ENCODE measurements at places on chromosomes 7 and 10. TPM values are rescaled to one million over a fixed set of nuclear protein-coding genes. Genes with fewer than 3 reads are reported as not detected.

- no peak for DNase-seq
These were observed 87.2 kb upstream of the PFKP start for GRCh38 chr10:2980116-2980515.

DNA sequence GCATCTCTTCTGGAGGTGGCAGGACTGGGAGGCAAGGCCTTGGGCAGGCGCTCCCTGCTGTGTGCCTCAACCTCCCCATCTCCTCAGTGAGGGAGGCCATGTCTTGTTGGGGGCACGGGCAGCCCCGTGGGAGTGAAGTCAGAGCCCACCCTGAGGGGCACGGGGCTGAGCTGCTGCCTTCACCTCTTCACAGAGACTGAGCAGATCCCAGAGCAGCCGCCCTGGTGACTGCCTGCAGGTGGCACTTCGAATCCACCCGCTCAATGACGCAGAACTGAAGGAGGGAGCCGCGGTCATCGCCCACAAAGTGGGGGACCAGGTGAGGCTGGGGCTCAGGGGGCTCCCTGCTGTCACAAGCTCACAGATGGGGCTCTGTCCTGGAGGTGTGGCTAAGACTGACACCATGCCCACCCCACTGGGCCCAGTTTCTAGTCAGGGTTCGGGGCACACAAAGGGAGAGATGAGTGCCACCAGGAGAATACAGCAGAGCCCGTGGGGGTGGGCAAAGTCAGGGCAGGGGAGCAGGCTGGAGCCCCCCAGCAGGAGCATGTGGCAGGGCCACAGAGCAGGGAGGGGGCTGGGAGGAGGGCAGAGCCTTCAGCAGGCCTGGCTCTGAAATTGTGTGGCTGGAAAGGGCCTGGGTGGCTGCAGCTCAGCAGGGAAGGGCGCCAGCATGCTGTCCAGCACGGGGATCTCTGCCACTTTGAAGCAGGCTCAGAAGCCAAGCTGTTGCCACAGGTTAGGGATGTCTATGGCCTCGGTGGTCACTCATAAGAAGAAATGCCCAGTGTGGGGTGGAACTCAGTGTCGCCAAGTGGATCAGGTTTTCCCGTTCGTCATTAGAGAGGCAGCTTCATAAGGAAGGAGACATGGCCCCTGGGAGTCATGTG is 18.8 kb upstream of the CHST12 start:
- DNase-seq: no peak

Gene TWIST1
- 0.48 TPM for total RNA-seq

Gene ATOH7
- not detected for total RNA-seq

DNA sequence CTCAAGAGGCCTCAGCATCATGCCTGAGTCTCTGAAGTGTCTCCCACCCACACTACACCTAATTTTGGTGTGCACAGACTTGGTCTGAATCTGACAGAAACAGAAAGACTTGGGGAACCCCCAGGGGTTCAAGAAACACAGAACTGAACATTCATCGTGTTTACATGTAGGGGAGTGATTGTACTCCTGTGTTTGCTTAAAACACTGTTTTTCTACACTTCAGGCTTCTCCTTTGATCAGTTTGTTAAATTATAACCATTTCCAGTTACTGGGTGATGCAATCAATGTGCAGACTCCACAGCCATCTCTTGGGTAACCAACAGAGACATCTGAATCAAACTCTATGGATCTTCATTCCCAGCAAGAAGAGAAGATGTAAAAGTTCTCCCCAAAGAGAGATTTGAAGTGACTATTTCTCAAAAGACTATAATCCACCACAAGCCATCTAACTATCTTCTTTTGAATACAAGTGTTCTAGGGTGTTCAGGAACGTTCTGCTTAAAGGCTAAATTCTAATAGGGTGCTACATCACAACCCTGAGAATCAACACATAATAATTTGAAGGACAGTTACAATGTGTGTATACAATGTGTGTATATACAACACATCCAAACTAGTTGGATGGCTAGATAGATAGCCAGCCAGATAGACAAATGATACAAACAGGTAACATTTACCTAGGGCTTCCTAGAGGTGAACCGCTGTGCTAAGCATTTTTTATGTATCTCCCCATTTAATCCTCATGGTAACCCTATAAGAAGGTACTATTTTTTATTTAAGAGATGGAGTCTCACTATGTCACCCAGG is 34.2 kb downstream of the DNAJC12 start:
- DNase-seq: peak; percentile 40

Gene WEE2
- total RNA-seq: not detected

- no peak for DNase-seq
These were observed 150.8 kb downstream of the HERPUD2 start for GRCh38 chr7:35544028-35544742.

DNA sequence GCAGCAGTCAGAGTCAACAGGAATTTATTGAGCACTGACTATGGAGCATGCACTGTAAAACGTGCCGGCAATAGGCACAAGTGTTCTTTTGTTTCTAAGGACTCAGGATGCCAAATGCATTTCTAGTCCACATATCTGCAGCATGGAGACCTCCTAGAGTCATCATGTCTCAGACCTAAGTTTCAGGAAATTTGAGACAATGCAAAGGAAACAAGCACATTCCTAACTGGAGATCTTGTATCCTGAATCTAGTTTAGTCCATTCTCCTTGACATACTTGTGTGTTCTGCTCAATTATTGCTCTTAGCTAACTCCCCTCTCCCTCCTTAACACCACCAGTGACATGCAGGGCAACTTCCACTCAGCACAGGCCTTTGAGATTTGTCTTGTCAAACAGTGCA is 173.2 kb downstream of the ZNF438 start:
- no peak for DNase-seq

GRCh38 chr7:121500360-121501058 is 104.4 kb upstream of the FAM3C start:
- no peak for DNase-seq

Gene FAM131B
- total RNA-seq: 3.1 TPM

Gene PDZD7
- total RNA-seq: 0.12 TPM

- no peak for DNase-seq
These were observed 101.2 kb upstream of the WDR11 start for GRCh38 chr10:120749856-120750566.

Gene BRAT1
- total RNA-seq: 28.0 TPM

GRCh38 chr7:25002786-25003185 is 22.8 kb upstream of the OSBPL3 start:
- no peak for DNase-seq

GRCh38 chr7:101517304-101517703 is 111.8 kb downstream of the MYL10 start:
- no peak for DNase-seq

DNA sequence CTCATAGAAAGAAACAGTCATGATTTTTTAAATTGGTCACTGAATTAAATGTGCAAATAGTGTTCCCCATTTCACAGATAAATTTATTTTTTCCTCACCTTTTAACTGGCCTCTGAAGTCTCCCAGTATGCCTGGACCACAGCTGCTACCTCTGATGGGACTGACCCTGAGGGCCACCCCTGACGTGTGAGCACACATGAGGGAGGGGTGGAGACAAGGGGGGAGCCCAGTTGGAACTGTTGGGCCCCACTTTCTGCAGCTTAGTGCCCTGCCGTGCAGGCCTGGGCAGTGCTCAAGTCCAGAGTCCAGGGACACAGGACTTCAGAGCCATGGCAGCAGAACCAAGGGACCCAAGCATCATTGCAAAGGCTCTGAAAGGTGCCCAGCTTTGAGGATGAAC is 243.9 kb downstream of the GRID1 start:
- no peak for DNase-seq

Gene MYL10
- total RNA-seq: not detected

DNA sequence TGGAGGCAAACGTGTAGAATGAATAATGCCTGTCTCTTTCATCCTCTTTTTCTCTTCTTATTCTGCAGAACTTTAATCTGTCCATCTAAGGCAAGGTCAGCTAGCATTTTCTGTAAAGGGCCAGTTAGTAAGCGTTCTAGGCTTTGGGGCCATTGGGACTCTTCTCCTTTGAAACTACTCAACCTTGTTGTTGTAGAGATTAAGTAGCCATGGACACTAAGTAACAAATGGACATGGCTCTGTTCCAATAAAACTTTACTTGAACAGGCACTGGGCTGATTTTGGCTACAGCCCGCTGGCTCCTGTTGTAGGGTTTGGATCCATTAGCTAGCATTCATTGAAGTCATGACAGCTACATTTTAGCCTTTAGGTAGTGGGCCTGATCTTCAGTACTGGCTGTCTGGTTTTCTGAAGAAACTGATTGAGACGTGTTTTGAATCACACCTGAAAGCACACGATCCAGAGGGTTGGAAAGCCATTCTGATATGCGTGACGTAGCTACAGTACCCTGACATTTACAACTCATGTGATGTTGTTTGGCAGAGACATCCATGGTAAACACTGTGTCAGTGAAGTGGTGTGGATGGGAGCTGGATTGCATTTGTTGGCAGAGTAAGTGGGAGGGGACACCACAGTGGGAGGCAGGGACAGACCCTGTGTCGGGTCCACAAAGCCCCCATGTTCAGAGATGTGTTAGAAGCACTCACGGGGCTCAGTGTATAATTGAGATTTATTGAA is 92.5 kb downstream of the MTPN start:
- DNase-seq: no peak

DNA sequence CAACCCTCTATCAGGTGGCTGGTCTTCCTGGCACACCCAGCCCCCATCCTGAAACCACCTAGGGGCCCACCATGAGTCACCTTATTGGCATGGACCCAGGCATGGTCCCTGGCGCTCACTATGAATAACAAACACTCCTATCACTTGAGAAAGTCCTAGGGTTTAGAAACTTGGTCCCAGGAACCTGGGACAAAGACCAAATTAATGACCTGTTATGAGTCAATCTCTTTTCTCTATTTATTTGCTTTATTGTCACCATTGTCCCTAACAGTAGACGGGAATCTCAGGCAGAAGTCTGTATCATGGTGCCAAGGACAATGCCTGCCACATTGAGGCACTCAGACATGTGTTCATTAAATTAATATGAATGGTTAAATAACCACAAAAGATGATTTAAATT is 599.6 kb upstream of the C7orf33 start:
- no peak for DNase-seq

DNA sequence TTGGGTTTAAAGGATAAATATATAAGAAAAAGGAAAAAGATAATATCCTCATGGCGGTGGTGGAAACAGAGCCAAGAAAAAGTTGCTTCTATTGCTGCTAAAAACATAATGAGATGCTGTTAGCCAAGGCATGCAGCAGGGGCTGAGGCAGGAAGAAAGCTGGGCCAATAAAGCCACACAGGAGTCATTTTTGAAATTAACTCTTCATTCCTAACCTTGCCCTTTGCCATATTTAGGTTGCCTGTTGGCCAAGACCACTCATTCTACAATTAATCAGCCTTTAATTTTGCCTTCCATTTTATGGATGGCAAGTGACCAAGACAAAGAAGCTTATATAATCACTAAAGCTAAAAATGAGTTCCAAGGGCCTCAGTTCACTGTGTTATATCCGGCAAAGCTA is 58.2 kb downstream of the ARMH3 start:
- no peak for DNase-seq

GRCh38 chr10:14554491-14555205 is 220.0 kb downstream of the FAM107B start:
- no peak for DNase-seq

GRCh38 chr7:141884539-141885225 is 31.5 kb upstream of the OR9A4 start:
- DNase-seq: no peak

DNA sequence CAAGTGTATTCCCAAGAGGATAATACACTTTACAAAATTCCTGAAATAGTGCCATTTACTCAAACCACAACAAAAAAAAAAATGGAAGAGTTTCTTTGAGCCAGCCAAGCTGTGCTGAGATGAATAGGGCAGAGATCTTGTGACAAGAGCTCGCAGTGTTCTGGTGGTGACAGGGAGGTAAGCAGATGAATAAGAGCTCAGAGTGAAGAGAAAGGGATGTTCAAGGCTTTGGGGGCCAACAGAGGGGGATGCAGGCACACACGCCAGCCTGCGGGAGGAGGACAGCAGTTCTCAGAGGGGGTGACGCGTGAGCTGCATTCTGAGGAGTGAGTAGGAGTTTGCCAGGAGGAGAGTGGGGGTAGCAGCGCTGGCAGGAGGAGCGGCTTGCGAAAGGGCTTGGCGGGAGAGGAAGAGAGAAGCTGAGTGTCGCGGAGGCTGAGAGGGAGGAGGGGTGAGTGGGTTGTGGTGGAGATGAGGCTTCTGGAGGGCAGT is 194.4 kb upstream of the IMMP2L start:
- no peak for DNase-seq

- DNase-seq: no peak
These were observed 24.0 kb downstream of the VOPP1 start for GRCh38 chr7:55548295-55548731.

Data from activated T-cell treated with anti-CD3 and anti-CD28 coated beads, Interleukin-2, amount 50 U/mL, for 72 hours (primary cell).